Adipocyte (in vitro differentiated cells): ENCODE measurements at places on chromosomes 11 and 22.
A peak's percentile ranks its signal among the peaks of the same experiment; 100 is the strongest.

GRCh38 chr11:66299186-66299585, 7.5 kb downstream of the TMEM151A start:
- DNase-seq: no peak

DNA sequence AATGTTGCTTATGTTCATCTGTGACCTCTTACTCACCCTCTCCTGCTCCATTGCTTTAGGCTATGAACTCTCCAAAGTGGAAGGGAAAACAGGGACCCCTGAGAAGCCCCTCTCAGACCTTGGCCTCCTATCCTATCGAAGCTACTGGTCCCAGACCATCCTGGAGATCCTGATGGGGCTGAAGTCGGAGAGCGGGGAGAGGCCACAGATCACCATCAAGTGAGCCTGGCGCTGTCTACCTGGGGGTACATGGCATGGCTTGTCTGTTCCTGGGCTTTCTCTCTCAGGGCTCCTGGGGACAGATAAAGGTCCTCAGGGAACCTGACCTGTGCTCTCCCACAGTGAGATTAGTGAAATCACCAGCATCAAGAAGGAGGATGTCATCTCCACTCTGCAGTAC, 2.1 kb downstream of the RNASEH2C start:
- no peak for DNase-seq

- peak; percentile 75 for DNase-seq
Measured at GRCh38 chr11:72642884-72643522, 31.2 kb downstream of the PDE2A start.

DNA sequence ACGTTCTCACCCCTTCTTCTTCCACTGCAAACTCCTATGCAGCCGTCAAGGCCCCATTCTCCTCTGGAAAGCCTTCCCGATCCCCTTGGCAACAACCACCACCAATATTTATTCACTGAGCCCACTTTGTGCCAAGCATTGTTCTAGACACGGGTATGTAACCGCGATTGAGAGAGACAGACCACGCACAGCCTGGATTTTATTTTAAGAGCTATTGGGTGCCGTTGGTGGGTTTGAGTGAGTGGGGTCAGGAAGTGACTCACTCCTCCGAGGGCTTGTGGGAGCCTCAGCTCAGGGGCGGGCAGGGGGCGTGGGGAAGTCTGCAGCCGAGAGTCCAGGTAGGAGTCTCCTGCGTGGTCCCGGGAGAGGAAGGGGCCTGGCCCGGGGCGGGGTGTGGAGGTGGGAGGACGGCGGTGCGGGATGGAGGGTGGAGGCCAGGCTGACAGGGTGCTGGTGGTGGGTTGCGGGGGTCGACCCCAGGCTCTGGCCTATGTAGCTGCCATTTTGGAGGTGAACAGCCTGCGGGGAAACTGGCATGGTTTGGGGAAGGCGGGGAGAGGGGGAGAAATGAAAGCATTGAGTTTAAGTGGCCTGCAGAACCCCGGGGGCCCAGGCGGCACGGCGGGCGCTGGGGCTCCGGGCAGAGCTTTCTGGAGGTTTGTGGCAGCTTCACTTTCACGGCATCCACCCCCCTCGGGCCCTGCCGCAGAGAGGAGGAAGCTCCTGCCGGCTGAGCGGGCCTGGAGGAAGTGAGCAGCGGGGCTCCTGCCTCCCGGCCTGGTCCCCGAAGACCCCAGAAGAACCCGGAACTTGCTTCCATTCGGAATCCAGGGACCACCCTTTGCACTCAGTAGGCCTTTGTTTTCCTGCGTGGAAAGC, 547 bp downstream of the PARVG start:
- DNase-seq: no peak

DNA sequence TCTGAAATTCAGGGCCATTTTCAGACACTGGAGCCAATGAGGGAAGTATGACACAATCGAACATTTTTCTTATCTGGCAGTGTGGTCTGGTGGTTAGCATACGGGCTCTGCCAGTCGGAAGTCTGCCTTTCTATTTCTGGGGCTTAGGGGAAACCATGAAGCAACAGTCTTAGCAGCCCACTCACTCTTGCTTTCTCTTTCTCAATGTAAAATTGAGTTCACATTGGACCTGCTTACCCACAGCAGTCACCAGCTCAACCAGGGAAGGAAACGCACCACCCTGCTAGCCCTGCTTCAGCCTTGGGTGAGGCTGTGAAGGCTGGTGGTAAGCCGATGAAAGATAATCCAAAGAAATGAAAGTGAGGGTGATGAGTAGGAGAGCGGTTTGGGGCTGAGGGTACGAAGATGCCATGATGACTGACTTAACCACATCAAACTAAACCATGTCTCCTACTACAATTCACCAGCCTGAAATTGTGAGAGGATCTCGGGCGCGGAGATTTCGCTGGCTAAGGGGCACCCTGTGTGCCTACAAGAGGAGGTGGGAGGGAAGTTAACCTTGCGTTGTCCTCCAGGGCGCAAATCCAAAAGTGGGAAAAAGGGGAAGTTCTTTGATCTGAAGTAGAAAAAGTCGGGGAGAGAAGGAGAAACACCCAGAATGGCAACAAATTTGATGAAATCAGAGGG, 2.0 kb upstream of the LMO2 start:
- no peak for DNase-seq
